ENCODE measurements at places on chromosomes 3 and 15. TPM values are rescaled to one million over a fixed set of nuclear protein-coding genes. Genes with fewer than 3 reads are reported as not detected.

- peak; percentile 17 for DNase-seq
Observed at GRCh38 chr3:13028010-13028821, 45.0 kb downstream of the IQSEC1 start.

Gene CD200
- 1.5 TPM for total RNA-seq

- peak; percentile 93 for DNase-seq
Observed at GRCh38 chr3:172201136-172201869, 161.9 kb downstream of the FNDC3B start.

DNA sequence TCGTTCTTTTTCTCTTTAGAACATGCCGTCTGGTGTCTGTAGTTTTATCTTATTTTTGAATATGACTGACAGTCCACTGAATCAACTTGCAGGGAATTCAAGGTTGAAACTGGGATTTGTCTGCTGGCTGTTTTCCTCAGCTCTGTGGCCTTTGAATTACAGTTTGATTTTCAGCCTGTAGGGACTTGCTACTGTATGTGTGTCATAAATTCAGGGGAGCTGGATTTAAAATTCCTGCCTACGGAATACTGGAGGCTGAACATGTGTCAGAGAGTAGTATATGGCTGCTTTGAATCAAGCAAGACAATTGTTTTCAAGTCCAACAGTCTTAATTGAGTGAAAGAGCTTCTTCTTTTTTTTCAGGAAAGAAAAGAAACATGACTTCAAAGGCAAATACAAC lies 33.9 kb downstream of the RARB start:
- DNase-seq = no peak

Gene MUC20
- total RNA-seq = 0.36 TPM

Gene SGO1
- 0.88 TPM for total RNA-seq

Gene ERICH6
- under 0.01 TPM for total RNA-seq

- no peak for DNase-seq
Observed at GRCh38 chr3:5136211-5136918, 14.3 kb downstream of the ARL8B start.

Gene CISH
- total RNA-seq = 1.2 TPM

Gene TUSC7
- total RNA-seq = not detected

Gene COL6A5
- not detected for total RNA-seq

GRCh38 chr15:67130166-67130565 lies 64.8 kb downstream of the SMAD3 start:
- DNase-seq = no peak

DNA sequence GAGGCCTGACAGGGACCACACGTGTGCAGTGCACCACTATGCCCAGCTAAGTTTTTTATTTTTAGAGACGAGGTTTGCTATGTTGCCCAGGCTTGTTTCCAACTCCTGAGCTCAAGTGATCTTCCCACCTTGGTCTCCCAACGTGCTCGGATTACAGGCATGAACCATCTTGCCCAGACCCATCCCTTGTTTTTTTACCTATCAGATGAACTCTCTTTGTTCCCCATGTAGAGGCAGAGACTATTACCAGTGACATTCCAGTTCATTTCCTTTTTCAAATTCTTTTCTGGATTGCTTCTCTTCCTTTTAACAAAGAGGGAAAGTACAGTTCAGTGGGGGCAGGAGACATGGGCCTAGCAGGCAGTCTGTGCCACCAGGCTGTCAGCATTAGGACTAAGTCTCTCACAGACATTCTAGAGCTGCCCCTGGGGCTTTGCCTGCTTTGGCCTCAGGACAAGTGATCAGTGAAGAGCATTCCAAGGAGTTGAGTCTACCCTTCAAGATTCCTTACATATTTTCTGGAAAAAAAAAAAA lies 103.5 kb upstream of the SLC7A14 start:
- peak; percentile 76 for DNase-seq

Gene NRROS
- total RNA-seq = 0.72 TPM
